ENCODE measurements at places on chromosomes 4 and X.

- DNase-seq = no peak
Measured at GRCh38 chr4:153641532-153641931, 42.5 kb upstream of the TLR2 start.

- no peak for DNase-seq
Measured at GRCh38 chr4:1945912-1946311, 62.9 kb downstream of the NELFA start.

DNA sequence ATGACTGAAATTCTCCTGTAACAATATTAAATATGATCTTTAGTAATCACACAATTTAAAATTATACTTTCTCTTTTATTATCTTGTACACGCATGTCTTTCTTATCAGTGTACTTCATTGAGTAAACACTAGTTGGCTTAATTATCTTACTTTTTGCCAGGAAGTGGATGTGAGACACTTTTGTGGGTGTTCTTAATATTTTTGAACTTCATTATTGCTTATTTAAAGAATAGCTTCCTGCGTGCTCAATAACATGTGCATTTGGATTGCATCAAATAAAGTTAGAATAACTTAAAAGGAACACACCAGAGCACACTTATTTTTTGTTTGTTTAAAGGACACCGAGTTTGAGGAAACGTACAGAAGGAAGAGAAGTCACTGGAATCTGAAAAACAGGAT is 128.5 kb upstream of the VEGFC start:
- peak; percentile 35 for DNase-seq

DNA sequence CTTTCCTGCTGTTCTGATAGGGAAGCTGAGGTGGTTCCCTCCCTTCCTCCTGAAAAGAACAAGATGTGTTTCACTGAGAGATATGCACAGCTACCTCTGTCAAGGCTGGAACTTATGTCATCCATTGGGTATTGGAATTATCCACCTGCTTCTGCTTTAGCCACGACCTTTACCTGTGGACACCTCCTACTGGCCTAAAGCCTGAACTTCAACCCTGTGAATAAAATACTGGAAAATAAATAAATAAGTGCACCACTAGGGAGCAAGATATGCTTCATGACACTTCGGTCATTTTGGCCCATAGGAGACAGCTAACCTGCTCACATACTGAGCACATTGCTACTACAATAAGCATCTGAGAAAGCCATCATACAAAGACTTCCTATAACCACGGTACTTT is 419.9 kb upstream of the NWD2 start:
- no peak for DNase-seq

- DNase-seq = peak; percentile 73
Measured at GRCh38 chrX:115616943-115617563, 56.1 kb downstream of the PLS3 start.

DNA sequence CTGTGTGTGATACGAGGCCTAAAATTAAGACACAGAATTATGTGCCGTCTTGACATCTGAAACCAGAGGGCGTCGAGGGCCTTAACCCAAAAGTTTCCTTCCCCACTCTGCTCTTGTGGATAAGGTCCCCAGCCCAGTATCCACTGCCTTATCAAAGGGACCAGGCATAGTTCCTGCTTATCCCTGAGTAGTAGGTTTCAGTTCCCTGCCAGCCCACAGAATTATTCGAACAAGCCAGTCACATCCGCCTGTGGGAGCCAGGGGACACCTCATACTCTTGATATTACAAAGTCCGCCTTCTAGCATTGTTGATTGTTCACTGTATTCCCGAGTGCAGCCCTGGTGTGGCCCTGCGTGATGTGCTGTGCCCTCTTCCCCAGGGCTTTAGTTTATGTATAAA is 5.4 kb upstream of the MMRN1 start:
- DNase-seq = no peak

GRCh38 chrX:106510713-106511403 is 100.9 kb upstream of the RADX start:
- DNase-seq = no peak

DNA sequence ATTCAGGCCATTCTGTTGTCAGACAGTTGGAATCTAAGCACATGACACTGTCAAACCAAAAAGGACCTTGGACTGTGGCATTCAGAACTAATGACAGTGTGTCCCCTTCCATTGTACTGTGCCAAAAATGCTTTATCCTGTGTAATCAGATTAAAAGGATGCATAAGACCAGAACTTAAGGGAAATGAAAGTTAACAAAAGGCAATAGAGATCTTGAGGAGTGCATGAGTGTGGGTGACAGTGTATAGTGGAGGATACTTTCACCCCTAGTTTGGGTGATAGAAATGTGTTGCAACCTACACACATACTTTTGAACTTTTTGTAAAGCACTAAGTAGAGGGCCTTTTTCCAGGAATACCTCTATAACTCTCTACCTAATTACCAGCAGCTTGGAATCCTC is 4.5 kb downstream of the CYSLTR1 start:
- DNase-seq = no peak

- DNase-seq = peak; percentile 36
Measured at GRCh38 chrX:70479922-70480659, 35.5 kb downstream of the DLG3 start.

GRCh38 chr4:69056921-69057550 is 39.2 kb upstream of the UGT2B7 start:
- peak; percentile 37 for DNase-seq

DNA sequence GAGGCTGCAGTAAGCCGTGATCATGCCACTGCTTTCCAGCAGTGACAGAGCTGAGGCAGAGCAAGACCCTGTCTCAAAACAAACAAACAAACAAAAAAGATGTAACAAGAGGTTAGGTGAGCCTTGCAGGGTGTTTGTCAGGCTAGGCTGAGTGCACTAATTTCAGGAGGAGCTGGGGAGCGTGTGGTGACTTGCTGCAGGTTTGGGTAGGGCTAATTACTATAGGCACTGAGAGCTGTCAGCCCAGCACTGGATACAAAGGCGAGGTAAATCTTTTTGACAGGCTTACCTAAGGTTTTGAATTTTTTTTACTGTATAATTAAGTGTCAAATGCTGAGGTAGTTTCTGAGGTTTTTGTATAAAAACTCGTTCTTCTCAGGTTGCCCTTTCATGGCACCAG is 29.8 kb upstream of the SH3D19 start:
- no peak for DNase-seq

DNA sequence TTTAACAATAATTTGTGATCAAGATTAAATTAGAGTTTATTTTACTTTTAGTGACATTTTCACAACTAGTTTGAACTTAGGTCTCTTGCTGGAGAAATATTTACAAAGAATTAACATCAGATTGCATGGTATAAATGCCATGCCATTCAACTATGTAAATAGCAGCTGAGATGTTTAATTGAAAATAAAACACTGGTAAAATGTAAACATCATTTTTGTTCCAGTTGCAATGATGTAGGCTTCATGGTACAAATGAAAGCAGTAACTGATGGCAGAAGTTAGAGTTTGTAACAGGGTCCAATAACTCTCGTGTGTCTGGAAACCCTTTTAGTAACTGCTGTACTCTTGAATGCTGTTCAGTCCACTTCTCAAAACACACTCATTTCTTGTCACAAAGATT is 43.7 kb upstream of the HAND2 start:
- no peak for DNase-seq

- DNase-seq = peak; percentile 50
Measured at GRCh38 chr4:83599183-83599582, 63.3 kb downstream of the GPAT3 start.

DNA sequence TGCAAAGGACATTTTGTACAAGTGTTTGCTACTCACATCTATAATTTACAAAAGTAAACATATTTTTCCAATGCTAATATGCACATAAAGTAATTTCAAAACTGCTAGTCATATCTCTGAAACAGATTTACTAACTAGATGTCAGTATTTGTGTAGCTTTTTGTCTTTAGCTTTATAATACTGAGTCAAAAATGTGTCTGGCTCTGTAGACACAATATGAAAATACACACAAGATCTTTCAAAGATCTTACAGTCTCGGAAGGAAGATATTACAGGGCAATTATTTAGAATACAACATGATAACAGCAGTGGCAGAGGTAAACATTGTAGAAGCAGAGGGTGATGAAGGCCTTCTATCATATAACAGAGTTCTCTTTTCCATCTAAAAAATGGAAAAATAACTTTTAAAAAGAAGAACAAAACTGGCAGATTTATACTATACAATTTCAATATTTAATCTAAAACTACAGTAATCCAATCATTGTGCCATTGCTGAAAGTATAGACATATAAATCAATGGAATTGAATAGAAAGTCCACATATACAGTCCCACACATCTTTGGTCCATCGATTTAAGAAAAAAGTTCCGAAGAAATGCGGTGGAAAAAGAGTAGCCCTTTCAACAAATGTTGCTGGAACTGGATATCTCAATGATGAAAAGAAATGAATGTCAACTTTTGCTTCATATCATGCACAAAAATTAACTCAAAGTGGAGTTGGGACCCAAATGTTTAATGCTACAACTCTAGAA is 29.4 kb downstream of the ARAP2 start:
- DNase-seq = no peak

DNA sequence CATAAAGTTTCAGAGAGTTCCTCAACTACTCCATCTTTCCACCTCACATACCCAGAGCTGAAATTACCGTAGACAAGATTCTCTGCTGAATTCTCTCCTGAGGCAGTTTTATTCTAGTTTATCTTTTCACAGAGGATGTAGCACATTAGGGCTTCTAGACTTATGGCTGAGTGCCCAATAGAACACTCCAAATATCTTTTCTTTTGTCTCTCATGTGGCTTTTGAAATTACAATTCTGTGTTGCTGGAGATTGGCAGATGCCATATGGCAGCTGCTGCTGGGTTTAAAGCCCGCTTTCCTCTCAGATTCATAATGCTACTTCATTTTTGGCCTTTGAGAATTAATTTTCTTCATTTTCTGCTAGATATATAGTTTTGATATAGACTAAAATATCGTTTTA is 107.6 kb upstream of the BANK1 start:
- DNase-seq = no peak

DNA sequence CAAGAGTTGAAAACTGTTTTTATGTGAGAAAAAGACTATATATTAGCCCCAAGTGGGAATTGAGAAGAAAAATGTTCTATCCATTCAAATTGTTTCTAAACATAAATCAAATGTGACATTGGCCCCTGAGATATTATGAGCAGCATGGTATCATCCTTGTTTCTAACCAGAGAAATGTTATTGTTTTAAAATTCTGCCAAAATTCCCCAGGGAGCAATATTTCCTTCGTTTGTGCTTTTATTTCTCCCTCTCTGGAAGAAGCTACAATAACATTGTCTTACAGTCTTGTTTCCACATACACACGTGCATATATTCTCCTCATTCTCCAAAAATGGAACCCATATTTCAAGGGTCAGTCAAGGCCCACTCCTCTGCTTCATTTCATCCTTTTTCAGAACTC is 46.7 kb downstream of the MAGEB17 start:
- no peak for DNase-seq

DNA sequence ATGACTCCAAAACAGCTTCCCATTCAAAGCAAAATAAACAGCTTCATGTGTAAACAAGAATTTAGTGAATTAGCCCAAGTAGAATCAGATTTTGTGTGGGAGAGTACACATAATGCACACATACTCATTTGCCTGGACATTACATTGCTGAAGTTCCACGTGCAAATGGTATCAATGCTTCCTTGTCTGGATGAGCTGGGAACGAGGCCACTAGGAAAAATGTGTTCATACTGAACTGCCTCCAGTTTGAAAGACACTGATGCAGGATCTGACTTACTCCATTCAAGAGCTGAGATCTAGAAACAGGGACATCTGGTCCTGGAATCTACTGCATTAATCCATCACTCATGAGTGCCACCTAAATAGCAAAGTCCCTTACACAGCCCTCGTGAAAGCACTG is 228.0 kb downstream of the APBB2 start:
- DNase-seq = no peak

DNA sequence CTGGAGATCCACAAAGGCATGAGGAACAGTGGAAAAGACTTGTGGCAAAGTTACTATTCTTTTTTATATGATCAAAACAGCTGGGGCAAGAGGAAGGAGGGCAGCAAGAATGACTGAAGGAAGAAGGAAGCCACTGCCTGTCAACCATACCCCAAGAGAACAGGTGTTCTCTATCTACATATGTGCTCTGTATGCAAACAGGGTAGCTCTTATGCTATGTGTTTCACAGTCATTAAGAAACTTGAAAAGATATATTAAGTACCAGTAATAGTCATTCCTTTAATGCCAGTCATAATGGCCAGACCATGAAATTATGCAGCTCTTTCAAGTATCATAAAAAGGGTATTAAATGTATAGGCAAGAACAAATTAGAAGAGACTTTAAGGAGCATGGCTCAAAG is 363.9 kb downstream of the KLHL13 start:
- no peak for DNase-seq

DNA sequence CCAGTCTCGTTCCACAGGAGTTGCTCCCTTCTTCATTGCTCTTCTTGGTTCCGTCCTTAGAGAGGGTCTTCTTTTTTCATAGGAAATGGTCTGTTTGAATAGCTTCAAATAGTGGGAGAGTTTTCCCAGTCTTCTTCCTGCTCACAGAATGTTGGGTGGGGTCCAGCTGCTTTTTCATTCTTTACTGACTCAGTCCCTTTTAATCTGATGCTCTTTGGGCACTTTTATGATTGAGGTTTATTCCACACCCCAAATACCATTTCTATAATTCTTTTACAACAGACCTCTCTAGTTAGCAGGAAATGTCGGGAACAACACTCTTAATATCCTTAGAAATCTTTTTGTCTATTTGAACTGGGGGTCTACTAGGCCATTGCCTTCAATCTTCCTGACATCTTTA is 239.5 kb downstream of the PRDM5 start:
- DNase-seq = no peak

DNA sequence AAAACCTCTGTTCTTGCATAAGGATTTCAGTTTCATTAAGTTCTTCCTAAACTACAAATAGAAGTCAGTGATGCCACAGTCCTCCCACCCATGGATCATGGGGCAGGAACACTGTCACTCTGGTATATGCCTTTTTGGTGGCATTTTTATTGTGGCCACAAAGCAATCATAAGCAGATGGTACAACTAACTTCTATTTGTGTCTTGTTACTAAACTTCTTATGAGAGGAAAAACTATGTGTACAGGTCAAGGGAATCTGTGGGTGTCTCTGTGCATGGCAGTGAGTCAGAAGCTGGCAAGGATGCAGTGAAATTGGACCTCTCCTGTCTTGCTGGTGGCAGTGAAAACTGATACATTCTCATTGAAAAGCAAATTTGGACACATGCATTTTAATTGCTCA is 245.0 kb upstream of the GPC4 start:
- no peak for DNase-seq

- DNase-seq = peak; percentile 56
Measured at GRCh38 chrX:34875204-34875603, 67.4 kb upstream of the FAM47B start.

- DNase-seq = no peak
Measured at GRCh38 chr4:7507381-7507780, 72.7 kb upstream of the PSAPL1 start.
